ENCODE measurements at places on chromosomes 13 and 19.

DNA sequence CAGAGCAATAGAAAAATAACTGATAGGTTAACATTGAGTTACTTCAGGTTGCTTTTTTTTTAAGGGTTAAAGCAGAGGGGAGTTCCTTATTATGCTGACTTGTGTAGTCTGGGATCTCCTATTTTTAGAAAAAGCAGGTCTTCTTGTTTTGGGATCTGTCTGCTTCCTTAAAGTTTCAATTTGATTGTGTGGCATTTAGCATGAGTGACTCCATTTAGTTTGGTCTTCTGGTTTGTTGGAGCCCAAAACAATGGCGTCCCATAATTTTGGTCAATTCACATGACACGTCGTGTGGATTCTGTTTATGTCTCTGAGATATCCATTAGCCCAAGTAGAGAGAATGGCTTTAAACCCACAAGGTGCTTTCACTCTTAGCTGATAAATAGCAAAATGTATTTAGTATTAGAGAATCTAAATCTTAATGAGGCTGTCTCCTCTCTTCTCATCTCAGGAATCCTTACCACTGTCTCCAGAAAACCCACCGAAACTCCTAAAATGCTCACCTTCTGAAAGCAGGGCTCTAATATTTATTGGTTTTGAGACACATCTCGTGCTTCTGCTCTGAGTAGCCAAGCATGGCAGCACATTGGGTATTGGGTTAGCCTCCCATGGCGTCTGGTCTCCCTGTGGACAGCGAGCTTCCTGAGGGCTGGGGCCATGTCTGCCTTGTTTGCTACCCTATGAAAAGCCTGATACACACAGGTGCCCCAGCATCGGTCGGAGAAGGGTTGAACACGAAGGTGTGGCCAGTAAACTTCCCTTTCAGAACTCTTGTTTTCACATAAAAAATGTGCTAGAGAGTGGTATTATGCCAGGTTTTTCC lies 67.2 kb upstream of the GPR183 start:
- DNase-seq: no peak

GRCh38 chr13:73040484-73040883 lies 18.3 kb upstream of the KLF5 start:
- DNase-seq: no peak

DNA sequence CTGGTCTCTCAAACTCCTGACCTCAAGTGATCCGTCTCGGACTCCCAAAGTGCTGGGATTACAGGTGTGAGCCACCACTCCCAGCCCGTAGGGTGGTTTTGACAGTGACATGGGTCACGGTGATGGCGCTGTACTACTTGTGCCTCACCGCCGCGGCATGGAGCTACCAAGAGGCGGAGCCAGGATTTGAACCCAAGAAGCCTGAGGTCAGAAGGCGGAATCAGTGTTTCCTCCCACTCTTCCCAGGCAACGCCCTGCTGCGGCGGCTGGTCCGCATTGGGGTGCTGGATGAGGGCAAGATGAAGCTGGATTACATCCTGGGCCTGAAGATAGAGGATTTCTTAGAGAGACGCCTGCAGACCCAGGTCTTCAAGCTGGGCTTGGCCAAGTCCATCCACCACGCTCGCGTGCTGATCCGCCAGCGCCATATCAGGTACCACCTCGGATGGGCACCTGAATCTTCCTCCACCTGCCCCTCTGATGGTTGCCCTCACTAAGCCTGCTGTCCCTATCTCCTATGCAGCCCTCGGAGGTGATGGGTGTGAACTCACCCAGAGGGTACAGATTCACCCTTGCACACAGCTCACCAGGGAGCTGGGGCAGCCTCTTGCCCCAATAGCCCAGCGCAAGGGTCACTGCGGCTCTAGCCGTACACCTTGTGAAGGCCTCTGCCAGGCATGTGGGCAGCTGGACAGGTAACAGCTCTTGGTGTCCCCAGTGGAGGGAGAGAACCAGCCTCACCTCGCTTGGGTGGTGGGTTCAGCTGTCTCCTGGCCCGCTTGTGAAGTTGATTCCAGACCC lies 5.6 kb downstream of the RPS9 start:
- no peak for DNase-seq

GRCh38 chr13:54633456-54633855 lies 1604.8 kb downstream of the OLFM4 start:
- no peak for DNase-seq

DNA sequence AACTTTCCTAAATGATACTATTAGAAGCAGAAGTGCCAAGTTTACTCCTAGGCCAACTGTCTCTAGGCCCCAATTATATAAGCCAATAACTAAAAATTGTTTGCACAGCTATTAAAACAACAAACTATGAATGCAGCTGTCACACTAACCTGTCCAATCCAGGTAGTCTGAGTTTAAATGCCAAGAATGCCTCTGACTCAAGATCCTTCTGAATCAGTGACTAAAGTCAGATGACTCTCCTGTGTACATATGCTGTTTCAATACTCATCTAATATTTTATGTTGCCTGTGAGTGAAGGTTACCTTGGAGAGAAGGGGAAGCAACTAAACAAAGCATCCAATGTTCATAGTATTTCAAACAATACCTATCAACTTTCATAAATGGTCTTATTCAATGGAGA lies 257.0 kb downstream of the ENOX1 start:
- no peak for DNase-seq

All from cortex of kidney (tissue), 1 donor.